ENCODE measurements at places on chromosomes 13 and 19.

GRCh38 chr19:367963-368629 lies 23.5 kb upstream of the MIER2 start:
- no peak for DNase-seq

GRCh38 chr13:91001371-91001770 lies 346.1 kb upstream of the MIR17HG start:
- DNase-seq = no peak

- DNase-seq = no peak
These were observed 443.9 kb downstream of the FGF9 start for GRCh38 chr13:22114630-22115311.

GRCh38 chr19:45729800-45730290 lies 851 bp downstream of the FBXO46 start:
- no peak for DNase-seq

DNA sequence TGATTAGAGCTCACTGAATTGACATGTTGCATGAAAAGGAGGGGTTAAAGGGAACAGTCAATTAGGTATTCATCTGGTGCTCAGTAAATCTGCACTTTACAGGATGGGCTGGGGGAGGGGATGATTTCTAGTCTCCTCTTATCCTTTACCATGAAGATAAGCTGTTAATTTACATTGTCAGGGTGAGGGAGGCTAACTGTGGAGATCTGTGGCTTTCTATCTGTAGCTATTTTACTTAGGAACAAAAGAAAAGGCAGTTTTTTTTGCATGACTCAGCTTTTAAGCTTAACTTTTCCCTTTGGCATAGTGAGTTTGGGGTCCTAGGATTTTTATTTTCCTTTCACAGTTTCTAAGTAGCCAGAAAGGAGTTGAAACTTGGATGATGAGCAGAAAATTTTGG lies 253.3 kb downstream of the LMO7 start:
- no peak for DNase-seq
